ENCODE measurements at places on chromosomes 6 and 20. TPM values are rescaled to one million over a fixed set of nuclear protein-coding genes. Genes with fewer than 3 reads are reported as not detected.

DNA sequence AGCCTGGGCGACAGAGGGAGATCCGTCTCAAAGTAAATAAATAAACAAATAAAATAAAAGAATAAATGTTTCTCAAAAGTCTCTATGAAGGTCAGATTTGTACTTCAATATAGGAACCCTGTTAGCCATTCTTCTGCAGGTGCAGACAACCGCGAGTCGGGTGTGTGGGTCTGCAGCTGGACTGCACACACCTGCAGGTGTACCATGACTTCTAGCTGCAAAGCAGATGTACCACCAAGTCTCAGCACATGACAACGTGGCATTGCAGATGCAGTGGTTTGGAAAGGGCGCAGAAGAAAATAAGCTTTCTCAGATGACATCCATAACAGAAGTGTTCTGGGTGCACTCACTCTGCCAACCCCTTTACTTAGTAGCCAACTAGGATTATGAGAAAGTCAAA lies 239.7 kb downstream of the ATXN1 start:
- no peak for DNase-seq

DNA sequence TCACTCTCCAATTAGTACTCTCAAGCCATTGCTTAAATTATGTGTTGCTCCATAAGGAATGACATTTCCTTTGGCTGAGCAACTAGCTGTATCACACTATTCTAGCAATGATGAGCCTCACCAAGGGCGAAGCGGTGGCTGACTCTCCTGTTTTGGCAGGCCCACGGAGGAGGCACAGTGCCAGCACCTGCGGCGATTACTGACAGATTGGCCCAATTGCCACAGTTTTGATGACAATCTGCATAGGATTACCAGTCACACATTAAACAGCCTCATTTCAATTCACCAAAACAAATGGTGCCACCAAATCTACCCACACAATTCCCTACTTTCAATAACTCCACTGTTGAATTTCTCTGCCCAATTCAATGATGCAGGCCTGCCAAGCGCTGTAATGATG lies 286.9 kb downstream of the PTPRK start:
- DNase-seq, result no peak

DNA sequence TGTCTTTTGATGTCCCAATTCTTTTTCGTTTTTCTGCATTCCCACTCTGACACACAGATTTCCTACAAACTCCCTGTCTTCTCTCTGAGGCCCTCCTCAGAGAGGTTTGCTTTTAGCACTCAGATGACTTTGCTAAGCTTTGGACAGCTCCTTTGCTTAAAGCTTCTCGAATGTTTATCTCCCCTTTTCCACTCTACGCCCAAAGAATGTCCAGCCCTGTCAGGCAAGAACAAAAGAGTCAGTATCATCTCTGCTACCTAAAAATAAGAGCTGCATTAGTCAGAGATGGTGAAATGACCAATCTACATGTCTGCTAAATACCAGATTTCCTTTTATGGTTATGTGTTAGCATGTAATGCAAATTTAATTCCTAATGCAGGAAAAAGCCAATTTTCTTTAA lies 56.8 kb downstream of the PREP start:
- no peak for DNase-seq

Gene BEND6
- 0.43 TPM for polyA plus RNA-seq

Measured in hindlimb muscle (tissue), 1 donor.